Left ventricle myocardium inferior (tissue), 1 donor: ENCODE measurements at places on chromosomes 2 and 18. TPM values are rescaled to one million over a fixed set of nuclear protein-coding genes. Genes with fewer than 3 reads are reported as not detected.

GRCh38 chr2:24818721-24819167 lies 25.5 kb downstream of the CENPO start:
- DNase-seq: no peak

- no peak for DNase-seq
These were observed 69.9 kb downstream of the RHBDD1 start for GRCh38 chr2:226905718-226906117.

- no peak for DNase-seq
These were observed 69.9 kb downstream of the TMEM247 start for GRCh38 chr2:46549166-46549844.

GRCh38 chr18:51107082-51107481 lies 77.1 kb downstream of the SMAD4 start:
- no peak for DNase-seq

SFTPB gene
- not detected for total RNA-seq

DNA sequence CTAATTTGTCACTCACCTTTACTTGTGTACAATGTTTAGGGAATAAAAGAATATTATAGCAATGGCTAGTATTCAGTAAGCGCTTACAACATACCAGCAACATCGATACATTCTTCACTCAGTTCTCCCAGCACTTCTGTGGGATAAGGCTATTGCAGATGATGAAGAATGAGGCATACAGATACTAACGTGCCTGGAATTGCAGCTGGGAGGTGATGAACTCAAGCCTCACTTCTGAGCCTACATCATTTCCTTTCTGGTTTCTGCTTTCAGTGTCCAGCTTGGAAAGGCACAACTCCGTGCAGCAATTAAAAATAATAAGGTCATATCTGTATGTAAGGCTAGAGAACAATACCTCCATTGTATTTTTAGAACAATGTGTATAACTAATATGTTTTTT lies 95.4 kb upstream of the AQP4 start:
- no peak for DNase-seq

GRCh38 chr18:43605224-43605623 lies 327.9 kb upstream of the SYT4 start:
- no peak for DNase-seq

DNA sequence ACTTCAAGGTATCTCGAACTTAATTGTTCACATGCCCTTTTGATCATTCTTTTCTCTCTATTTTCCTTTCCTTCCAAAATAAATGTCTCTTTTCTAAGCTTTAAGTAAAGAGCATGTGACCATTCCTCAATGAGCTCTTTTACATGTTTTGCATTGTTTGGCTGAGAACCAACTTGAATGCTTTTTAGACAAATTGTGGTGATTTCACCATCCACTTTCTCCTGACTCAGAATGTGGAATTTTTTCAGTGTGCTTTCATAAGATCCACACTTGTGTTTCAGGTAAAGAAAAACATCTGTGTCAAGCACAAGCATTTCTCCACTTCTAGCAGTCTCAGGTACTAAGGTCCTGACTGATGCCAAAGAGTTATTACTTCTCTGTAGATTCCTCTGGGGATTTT lies 10.7 kb downstream of the RBM43 start:
- no peak for DNase-seq

DNA sequence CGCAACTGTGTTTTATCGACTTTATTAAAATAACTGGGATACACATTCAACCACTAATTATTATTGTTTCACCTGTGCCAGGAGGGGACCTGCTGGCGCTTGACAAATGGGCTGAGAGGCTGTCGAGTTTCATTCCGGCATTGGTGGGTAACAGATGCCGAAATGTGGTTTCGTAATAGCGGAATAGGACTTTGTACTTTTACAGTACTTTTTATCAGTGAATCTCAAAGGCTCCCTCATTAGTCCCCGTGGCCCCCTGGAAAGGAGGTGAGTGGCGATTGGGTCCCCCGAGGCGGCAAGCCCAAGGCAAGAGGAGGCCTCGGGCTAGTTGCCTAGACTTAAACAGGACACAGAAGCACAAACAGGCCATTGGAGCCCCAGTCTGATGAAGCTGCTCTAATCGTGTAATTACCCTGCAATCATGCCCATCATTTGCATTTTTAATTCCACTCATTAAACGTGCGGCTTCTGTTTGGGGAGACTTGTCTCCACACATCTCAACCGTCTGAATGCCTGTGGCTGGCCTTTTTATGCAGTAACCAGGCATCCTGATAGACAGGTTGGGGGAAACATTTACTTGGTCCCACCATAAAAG lies 193.2 kb downstream of the INO80D start:
- no peak for DNase-seq
